ENCODE measurements at places on chromosomes 16 and 17.

- no peak for DNase-seq
Measured at GRCh38 chr17:78359321-78359996, 418 bp downstream of the SOCS3 start.

GRCh38 chr16:19710991-19711545 lies 7.0 kb downstream of the KNOP1 start:
- DNase-seq = no peak

- DNase-seq = no peak
Measured at GRCh38 chr16:50600582-50601283, 52.5 kb downstream of the NKD1 start.

- no peak for DNase-seq
Measured at GRCh38 chr16:12881740-12882139, 19.7 kb upstream of the SHISA9 start.

- DNase-seq = no peak
Measured at GRCh38 chr17:7139400-7139799, 24.8 kb upstream of the ASGR2 start.

DNA sequence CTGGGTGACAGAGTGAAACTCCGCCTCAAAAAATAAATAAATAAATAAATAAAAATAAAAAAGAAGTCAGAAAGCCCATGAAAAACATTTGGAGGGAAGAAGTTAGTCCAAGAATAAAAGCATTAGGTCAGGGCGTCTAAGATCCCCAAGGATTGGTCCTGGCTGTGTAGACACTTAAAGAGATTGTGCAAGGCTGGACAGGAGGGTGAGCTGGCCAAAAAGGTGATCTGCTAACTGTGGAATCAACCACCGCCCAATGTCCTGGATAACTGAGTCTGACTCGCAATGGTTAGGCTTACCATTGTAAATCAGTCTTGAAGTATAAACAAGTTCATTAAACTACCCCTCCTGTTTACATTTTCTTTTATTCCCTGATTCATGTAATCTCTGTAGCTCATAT lies 8.8 kb upstream of the ABCA8 start:
- DNase-seq = no peak

GRCh38 chr17:42247734-42248133 lies 28.5 kb downstream of the STAT5B start:
- DNase-seq = no peak

DNA sequence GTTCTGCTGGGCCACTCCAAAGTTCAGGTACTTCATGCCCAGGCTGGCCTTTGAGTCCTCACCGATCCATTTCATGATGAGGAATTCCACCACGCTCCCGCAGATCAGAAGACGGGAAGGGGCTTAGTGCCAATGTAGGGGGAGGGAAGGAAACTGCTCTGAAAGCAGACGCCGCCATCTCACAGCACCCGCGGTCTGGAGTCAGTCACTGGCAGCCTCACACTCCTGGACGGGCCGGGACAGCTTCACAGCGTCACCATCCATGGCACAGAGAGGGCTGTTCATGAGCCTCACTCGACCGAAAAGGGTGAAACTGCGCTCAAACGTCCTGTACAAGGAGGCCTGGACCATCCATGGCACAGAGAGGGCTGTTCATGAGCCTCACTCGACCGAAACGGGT lies 62.0 kb downstream of the RPH3AL start:
- no peak for DNase-seq

DNA sequence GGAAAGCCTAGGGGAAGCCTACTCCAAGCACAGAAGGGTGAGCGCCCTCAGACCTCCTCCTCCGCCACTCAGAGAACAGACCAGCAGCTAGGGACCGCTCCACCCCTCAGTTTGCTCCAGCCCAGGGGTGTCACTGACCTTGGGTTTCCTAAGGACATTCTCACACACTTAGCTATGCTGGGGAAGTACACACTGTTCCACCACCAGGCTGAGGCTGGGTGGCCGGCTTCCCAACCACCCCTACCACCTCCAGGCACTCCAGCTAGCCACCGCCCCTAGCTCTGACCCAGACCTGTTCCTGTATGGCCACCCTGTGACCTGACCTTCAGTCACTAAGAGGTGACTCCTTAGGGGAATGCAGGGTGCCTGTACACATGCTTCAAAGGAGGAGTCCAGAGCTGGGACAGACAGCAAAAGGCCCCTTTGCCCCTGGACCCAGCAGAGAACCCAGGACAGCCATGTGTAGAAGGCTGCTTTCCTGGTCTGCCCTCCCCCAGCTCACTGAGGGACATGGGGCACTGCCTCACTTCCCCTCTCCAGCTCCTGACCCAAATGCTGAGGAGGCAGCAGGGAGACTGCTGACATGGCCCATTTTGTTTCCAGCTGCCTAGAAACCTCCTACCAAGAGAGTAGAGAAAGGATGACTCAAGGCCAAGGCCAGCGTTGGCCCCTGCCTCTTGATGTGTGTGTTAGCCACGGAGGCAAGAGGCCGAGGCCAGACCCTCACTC lies 6.7 kb downstream of the HSPB9 start:
- no peak for DNase-seq

GRCh38 chr17:14704121-14704520 lies 403.2 kb downstream of the HS3ST3B1 start:
- DNase-seq = no peak

DNA sequence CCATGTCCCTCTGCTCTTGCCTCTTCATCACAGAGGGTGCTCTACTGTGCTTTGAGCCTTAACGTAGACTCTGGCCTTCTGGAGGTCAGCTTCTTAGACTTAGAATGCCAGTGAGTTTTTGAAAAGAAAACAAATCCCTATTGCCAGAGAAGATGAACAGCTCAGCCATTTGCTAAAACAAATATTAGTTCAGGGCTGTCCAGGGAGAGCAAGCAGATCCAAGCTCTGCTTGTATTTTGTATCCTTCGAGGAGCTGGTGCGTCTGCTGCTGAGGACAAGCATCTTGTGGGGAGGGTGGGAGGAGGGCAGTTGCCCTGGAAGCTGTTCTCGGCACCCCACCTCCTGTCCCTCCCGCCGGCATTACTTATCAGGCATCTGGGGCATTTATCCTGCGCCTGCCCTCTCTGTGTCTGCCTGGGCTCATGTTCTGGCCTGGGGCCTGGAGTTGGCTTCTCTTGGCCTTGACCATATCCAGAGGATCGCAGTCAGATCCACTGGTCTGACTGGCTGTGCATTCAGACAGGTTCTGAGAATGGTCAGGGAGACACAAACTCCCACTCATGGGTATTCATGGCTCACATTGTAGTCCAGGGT lies 173.1 kb upstream of the NLRP1 start:
- DNase-seq = no peak

DNA sequence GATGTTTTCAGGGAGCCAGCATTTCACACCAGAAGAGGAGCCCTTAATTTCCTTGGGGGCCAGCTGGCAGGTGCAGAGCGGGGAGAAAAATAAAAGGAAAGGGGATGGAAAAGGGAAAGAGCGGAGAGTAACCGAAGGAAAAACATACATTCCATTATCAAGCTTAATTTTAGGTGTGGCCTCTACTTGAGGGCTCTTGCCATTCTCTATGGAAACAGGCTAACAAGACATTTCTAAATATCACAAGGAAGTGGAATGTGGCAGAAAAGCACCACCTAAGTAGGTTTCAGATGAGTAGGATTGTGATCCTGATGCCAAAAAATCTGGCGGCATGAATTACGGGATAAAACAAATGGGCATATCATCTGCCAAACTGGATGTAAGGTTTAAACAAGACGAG lies 970 bp upstream of the DYNC1LI2 start:
- DNase-seq = no peak

DNA sequence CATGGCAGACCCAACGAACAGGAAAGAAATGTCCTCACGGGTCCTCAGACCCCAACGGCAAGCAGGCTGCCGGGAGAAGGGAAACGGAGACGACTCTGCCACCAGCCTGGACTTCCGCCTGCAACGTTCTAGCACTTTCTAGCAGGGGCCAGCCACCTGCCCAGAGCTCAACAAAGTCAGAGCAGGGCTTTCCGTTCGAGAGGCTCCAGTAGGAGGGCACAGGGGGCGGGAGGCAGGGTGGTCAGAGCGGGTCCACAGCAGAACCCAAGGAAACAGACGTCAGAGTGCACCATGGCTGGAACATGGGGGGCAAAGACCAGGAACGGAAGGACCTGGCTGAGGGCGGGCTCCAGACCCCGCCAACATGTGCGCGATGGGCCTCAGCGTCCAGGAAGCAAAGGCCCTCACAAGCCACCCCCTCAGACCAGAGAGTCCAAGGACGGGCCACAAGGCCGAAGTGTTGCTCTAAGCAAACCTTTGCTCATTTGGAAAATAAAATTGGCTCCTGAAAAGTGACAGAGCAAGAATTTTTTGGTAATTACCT lies 29.4 kb upstream of the C16orf95 start:
- no peak for DNase-seq

DNA sequence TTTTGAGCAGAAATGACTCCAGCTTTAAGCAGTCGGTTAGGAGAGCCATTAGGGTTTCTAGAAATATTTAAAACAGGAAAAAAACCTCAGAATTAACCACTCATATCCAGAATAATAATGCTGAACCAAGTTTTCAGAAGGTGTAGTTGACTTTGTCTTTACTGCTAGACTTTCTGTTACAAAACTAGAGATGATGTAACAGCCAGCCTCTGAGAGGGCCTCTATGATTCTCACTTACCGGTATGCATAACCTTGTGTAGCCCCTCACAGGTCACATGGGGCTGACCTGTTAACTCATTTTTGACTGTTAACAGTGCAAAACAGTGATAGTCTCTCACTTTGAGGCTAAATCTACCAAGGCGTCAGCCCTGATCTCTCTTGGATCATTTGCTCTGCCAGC lies 74.3 kb downstream of the TEX14 start:
- no peak for DNase-seq

DNA sequence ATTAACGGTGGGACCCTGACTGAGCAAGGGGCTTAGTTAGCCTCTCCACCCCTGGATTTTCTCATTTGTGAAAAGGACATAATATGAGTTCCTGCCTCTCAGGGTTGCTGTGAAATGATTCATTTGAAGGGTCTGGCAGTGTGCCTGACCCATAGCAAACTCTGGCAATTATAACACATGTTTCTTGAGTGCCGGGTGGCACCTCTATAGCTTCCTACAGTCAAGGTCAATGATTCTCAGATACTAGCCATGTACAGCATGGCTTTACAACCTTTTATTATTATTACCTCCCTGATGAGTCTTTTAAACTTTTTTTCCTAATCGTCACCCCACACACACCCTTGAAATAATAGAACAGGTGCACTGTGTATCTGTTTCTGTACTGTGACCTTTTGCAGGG lies 42.1 kb downstream of the TMEM114 start:
- DNase-seq = no peak

DNA sequence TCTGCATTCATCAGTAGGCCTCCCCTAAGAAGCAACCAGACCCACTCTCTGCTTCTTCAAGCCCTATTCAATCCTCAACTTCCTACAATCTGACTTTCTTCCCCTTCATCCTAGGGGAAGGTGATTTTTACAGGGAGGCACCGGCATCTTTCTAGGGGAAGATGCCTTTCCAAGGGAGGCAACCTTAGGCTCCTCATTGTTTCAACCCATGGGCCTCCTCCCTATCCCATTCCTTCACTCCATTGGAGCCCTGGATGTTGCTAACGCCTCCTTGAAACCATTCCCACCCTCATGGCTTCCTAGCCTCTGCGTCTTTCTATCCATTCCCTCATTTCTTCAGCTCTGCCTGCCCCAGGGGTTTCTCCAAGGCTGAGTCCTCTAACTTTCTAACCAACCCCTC lies 2.7 kb upstream of the CUEDC1 start:
- no peak for DNase-seq

DNA sequence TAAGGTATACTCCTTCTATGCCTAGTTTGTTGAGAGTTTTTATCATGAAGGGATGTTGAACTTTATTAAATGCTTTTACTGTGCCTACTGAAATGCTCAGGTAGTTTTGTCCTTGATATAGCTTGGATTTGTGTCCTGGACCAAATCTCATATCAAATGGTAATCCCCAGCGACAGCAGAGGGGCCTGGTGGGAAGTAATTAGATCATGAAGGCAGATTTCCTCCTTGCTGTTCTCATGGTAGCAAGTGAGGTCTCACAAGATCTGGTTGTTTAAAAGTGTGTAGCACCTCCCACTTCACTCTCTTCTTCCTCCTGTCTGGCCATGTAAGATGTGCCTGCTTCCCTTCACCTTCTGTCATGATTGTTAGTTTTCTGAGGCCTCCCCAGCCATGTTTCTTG lies 78.2 kb downstream of the KIF2B start:
- DNase-seq = no peak

- no peak for DNase-seq
Measured at GRCh38 chr17:43967251-43967875, 13.6 kb upstream of the PYY start.

- no peak for DNase-seq
Measured at GRCh38 chr16:10992112-10992511, 47.7 kb downstream of the CLEC16A start.

- DNase-seq = no peak
Measured at GRCh38 chr16:8583732-8584131, 6.6 kb downstream of the TMEM114 start.

GRCh38 chr16:85873153-85873552 lies 25.8 kb upstream of the IRF8 start:
- no peak for DNase-seq

DNA sequence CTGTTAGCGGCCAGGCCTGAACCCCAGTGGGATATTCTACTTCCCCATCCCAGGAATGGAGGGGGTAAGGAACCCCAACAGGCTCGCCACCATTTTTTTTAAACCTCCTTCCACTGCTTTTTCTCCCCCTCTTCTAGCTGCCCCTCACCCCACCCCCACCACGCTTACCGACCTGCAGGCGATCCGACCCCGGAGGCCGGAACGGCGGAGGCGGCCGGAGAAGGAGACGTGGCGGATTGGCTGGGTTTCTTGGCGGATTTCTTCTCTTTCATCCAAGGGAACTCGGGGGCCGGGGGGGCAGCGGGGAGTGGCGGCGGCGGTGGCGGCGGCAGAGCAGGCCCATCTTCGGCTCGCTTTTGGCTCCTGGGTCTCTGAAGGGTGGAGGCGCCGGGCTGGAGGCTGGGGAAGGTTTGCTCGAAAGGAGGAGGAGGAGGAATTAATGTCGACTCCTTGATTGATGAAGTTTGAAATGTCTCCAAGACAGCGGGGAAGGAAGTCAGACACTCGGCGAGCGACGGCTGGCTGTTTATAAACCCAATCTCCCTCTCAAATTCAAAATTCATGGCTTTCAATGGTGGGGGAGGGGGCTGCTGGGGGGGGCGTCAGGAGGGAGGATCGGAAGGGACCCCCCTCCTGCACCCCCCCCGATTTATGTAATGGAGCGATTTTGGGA lies 424 bp downstream of the HOXB2 start:
- no peak for DNase-seq

GRCh38 chr17:21522755-21523336 lies 146.7 kb downstream of the KCNJ12 start:
- DNase-seq = no peak

DNA sequence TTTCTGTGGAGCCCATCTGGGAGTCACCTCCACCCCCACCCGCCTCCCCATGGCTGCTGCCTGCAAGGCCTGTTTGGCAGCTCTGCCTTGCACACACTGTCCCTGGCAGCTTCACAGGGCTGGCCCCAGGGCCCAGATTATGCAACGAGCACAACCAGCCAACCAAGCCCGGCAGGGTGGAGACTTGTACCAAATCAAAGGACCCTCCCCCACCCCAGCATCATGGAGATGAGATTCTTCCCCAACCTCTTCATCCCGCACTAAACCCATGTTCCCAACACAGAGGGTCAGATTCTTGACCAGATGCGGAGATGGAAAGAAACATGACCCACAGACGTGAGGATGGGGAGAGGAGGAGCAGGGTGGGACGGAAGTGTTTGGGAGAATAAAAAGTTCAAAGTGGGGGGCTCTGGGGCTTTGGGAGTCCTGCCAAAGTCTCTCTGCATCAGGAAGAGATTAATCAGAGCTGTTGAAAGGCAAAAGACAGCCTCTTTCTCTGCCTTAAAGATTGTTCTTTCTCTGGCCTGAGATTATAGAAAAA lies 3.8 kb downstream of the SMARCD2 start:
- peak; percentile 87 for DNase-seq

Data from cerebellar nuclear complex (tissue), 1 donor.